ENCODE measurements at places on chromosomes 7 and 10.

- no peak for DNase-seq
Measured at GRCh38 chr10:20948686-20949327, 51.7 kb upstream of the NEBL start.

- DNase-seq, result no peak
Measured at GRCh38 chr7:154306036-154306435, 253.8 kb downstream of the DPP6 start.

DNA sequence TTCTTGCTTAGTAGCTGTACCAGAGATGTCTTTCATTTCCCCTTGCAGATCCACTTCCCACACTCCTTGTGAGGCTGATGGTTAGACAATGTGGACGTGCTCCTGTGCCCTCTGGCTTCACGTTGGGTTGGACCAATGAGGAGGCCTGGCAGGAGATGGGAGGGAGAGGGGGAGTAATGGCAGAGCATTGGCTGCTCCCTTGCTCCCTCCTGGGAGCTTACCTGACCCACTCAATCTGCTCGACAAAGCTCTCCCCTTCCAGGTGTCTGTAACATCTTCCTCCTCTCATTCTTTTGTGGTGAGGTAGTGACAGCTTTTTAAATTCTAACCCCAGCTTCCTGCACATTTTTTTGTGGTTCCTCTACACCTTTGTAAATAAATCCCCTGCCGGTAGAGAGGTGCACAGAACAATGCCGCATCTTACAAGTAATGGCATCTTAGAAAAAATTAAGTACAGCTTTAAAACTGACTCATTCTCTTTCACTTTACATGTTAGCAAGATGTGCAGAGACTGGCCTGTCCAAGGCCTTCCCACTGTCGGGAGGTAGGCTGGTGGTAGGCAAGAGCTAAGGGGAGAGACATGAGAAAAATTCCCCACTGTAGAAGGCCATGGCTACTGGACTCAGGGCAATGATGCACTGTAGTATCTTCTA lies 134.3 kb downstream of the HTR7 start:
- DNase-seq, result no peak

DNA sequence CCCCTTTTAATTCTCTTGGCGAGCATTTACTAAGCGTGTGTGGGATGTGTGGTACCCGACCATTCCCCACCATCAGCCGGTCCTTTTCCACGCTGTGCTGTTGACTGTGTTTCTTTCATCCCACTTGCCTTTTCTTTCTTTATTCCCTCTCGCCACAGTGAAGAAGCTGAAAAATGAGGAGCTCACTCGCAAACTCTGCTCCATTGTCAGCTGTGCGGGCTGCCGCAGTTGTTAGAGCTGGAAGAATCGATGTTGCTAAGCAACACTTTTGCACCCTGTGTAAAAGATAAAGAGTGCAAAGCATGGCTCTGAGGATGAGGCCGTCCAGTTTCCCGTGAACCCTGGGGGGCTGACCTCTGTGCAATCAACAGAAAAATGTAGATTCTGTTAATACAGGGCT lies 203.1 kb upstream of the NEBL start:
- DNase-seq, result no peak

GRCh38 chr7:151459726-151460473 lies 20.0 kb upstream of the CRYGN start:
- no peak for DNase-seq
